ENCODE measurements at places on chromosomes 5 and 9.

- no peaks in the 10 kb centered on the region for H3K36me3 ChIP-seq
- H3K4me1 ChIP-seq, result no peaks in the 10 kb centered on the region
- no peak overlapping the region for H3K27ac ChIP-seq
- DNase-seq, result no peak
- H3K4me3 ChIP-seq, result no peak overlapping the region
Measured at GRCh38 chr5:179304466-179304865, 40.8 kb downstream of the ADAMTS2 start.

- H3K27ac ChIP-seq, result no peak overlapping the region
- no peak for DNase-seq
Measured at GRCh38 chr9:38414040-38414723, 10.1 kb downstream of the IGFBPL1 start.

DNA sequence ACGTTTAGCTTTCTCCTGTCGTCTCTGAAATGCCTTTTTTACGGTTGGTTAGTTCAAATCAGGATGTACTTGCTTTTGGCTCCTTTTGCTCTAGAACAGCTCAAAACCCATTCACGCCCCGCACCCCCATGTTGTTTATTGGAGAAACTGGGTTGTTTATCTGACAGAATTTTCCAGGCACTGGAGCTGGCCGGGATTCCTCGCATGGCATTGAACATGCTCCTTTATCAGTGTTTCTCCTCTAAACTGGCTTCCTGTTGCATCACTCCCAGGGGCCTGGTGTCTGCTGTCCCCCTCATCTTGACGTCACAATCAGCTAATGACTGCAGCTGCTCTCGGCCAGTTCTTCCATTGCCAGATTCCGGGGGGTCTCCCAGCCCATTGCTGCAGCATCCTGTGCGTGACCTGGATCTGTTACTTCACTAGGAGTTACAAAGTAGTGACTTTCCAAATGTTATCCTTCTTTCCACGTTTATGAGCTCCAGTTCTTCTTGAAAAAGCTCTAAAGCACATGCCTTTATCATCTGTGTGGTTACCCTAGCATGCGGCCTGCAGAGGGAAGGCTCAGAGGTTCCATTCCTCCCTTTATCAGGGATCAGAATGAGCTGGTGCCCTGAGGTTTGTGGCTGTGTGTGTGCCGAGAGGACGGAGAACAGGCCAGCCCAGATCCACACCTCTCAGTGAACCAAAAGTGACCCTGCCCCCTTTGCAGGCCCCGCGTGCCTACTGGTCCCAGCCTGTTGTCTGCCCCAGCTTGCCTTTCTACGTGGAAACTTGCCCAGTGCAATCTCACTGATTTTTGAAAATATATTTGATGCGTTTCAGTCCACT, 27.5 kb downstream of the FAM163B start:
- no peaks in the 10 kb centered on the region for H3K4me1 ChIP-seq
- H3K36me3 ChIP-seq, result no peaks in the 10 kb centered on the region
- H3K27me3 ChIP-seq, result peaks cover 42% of the 10 kb centered on the region
- no peak overlapping the region for H3K4me3 ChIP-seq

- no peak for DNase-seq
- no peaks in the 10 kb centered on the region for H3K36me3 ChIP-seq
- no peaks in the 10 kb centered on the region for H3K4me1 ChIP-seq
- no peak overlapping the region for H3K4me3 ChIP-seq
- H3K27ac ChIP-seq, result no peak overlapping the region
- H3K27me3 ChIP-seq, result no peaks in the 10 kb centered on the region
Measured at GRCh38 chr9:27065288-27065687, 43.7 kb upstream of the TEK start.

- H3K4me3 ChIP-seq, result no peak overlapping the region
- H3K27ac ChIP-seq, result no peak overlapping the region
- H3K4me1 ChIP-seq, result peaks cover 3% of the 10 kb centered on the region
- peaks cover 16% of the 10 kb centered on the region for H3K36me3 ChIP-seq
- no peaks in the 10 kb centered on the region for H3K27me3 ChIP-seq
Measured at GRCh38 chr9:132894346-132894745, 15.6 kb downstream of the SPACA9 start.

DNA sequence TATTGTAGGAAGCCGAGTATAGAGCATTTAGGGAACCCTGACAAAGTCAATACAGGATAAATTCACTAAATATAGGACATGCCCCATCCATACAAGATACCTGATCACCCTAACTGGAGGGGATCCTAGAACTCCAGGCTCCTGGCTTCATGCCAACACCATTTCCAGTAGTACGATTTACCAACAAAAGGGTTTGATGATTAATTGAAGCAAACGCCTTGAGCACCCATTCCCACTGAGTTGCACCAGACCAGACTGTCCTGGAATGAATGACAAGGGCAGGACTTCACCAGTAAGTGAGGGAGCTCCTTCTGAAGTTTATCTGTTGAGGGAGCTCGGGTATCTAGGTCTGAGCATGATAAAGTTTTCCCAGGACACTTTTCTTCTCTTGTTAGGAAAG, 327.2 kb upstream of the MSX2 start:
- H3K36me3 ChIP-seq, result no peaks in the 10 kb centered on the region
- no peak overlapping the region for H3K27ac ChIP-seq
- H3K4me1 ChIP-seq, result no peaks in the 10 kb centered on the region

DNA sequence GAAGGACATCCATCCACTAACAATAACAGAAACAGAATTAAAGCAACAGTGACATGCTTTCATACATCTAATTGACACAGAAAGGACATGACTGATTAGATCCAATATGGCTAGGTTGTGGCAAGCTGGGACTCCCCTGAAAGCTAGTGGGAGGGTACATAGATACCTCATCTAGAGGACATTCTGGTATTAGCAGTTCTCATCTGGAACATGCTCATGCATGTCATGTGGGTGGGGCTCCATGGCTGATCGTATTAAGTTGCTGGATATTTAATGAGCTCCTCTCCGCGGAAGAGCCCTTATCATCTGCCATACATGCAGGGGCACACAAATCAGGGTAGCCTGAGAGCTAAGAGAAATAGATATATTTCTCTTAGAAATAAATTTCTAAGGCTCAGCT, 358.9 kb downstream of the ICE1 start:
- H3K27me3 ChIP-seq, result no peaks in the 10 kb centered on the region
- H3K4me3 ChIP-seq, result no peak overlapping the region
- no peaks in the 10 kb centered on the region for H3K36me3 ChIP-seq
- H3K27ac ChIP-seq, result no peak overlapping the region

- H3K27me3 ChIP-seq, result no peaks in the 10 kb centered on the region
- no peak overlapping the region for H3K27ac ChIP-seq
- no peak overlapping the region for H3K4me3 ChIP-seq
Measured at GRCh38 chr5:165360366-165360765, 1854.9 kb downstream of the MAT2B start.

DNA sequence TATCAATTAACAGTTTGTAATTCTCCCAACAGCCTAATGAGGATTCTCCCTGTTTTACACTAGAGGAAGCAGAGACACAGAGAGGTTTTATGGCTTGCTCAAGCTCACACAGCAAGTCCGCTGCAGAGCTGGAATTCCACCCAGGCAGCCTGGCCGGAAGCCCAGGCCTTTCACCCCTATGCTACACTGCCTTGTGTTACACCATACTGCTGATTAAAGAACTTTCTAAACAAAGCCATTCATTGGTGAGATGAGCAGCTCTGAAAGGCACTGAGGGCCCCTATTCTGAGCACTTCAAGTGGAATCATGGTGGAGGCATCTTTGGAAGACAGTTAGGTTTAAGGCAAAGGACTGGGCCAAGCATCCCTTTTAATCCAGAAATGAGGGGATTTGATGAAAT, 14.7 kb upstream of the LARP1 start:
- DNase-seq, result no peak
- no peak overlapping the region for H3K4me3 ChIP-seq
- no peaks in the 10 kb centered on the region for H3K4me1 ChIP-seq
- no peak overlapping the region for H3K27ac ChIP-seq

DNA sequence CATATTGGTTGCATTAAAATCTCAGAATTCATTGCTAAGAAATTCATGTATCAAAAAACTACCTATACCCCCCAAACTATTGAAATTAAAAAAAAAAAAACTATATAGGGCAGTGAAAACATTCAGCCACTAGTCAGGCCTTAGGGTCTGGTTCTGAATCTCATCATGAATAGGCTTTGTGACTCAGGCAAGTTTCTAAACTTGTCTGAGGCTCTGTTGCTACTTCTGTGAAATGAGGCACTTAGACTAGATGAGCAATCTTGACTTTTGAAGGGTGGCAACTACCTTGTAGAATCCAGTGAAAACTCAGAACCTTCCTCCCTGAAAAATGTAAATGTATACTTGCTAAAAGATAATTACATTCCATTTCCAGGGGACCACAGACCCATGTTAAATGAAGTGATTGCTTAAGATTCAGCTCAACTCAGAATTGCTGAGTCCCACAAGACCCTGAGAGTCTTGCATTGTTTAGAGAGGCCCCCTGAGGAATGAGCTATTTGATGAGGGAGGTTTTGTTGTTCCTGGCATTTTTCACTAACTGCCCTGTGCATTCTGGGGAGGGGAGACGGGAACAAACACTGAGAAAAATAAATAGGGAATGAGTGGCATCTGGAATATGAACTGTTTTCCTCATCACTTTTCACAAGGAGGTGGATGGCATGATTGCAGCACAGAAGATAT, 29.5 kb downstream of the RAI14 start:
- H3K4me3 ChIP-seq, result no peak overlapping the region
- H3K4me1 ChIP-seq, result no peaks in the 10 kb centered on the region
- H3K27ac ChIP-seq, result no peak overlapping the region
- H3K27me3 ChIP-seq, result peaks cover 6% of the 10 kb centered on the region

DNA sequence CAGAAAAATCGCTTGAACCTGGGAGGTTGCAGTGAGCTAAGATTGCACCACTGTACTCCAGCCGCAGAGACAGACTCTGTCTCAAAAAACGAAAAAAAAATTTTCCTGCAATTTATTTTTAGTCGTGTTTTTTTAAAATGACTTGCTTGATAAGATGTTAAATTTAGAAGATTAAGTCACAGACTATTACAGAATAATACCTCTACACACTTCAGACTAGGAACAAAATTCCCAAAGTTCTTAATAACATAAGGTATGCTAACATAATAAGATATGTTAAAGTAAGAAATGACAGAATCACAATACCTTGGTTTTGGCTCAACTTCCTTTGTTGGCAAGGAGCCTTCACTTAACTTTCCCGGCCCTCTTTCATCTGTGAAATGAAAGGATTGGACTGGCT, 59.5 kb upstream of the NPR3 start:
- DNase-seq, result no peak
- no peak overlapping the region for H3K4me3 ChIP-seq
- H3K27ac ChIP-seq, result no peak overlapping the region
- H3K36me3 ChIP-seq, result no peaks in the 10 kb centered on the region
- no peaks in the 10 kb centered on the region for H3K27me3 ChIP-seq

DNA sequence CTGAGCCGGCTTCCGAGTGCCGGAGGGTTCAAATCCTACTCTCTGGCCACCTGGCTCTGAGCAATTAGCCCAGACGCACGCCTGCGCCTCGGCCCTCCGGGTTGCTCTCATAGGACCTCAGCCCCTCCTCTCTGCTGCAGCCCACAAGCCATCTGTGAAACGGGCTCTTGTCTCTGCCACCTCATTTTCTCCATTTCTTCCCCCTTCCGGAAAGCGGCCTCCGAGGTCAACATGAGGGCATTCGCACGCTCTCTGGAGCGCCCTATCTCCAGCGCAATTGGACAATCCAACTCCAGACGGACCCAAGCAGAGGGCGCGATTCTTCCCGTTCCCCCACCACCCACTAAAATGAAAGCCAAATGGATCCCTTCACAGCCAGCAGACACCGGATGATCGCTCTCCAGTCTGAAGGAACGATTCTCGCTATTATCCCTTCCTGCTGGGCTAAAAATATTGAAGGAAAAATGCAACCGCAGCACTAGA, 41.5 kb downstream of the VAV2 start:
- no peaks in the 10 kb centered on the region for H3K27me3 ChIP-seq
- no peak overlapping the region for H3K4me3 ChIP-seq
- no peak overlapping the region for H3K27ac ChIP-seq
- DNase-seq, result no peak
- no peaks in the 10 kb centered on the region for H3K36me3 ChIP-seq

DNA sequence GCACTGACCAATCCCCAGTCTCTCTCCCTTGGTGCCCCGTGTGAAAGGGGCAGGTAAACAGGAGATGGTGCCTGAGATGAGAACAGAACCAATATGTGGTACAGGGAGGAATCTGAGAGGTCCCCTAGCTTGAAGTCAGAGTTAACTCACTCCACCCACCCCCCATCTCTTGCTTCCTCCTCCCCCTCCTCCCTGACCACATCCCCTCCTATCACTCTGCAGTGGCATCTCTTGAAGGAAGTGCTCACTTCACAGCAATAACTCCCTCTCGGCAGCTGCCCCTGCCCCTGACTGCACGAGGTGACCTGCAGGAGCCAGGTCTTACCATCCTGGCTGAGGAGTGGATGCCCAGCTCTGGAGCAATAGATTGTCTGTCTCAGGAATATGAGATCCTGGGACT, 224.0 kb downstream of the GAS1 start:
- no peaks in the 10 kb centered on the region for H3K36me3 ChIP-seq
- no peak overlapping the region for H3K4me3 ChIP-seq
- H3K27me3 ChIP-seq, result no peaks in the 10 kb centered on the region
- H3K27ac ChIP-seq, result no peak overlapping the region
- peak; percentile 20 for DNase-seq
- peaks cover 5% of the 10 kb centered on the region for H3K4me1 ChIP-seq

- H3K4me1 ChIP-seq, result no peaks in the 10 kb centered on the region
- DNase-seq, result no peak
- H3K36me3 ChIP-seq, result no peaks in the 10 kb centered on the region
- no peak overlapping the region for H3K27ac ChIP-seq
- no peaks in the 10 kb centered on the region for H3K27me3 ChIP-seq
- H3K4me3 ChIP-seq, result no peak overlapping the region
Measured at GRCh38 chr9:17926246-17926645, 347.4 kb downstream of the SH3GL2 start.

- no peak overlapping the region for H3K27ac ChIP-seq
- no peak overlapping the region for H3K4me3 ChIP-seq
- DNase-seq, result no peak
- no peaks in the 10 kb centered on the region for H3K36me3 ChIP-seq
- H3K27me3 ChIP-seq, result peaks cover 11% of the 10 kb centered on the region
- H3K4me1 ChIP-seq, result no peaks in the 10 kb centered on the region
Measured at GRCh38 chr9:69951411-69951810, 92.2 kb upstream of the MAMDC2 start.

Measured in activated CD8-positive, alpha-beta T cell treated with anti-CD3 and anti-CD28 coated beads, Interleukin-2, amount 10 ng/mL, durations not matched to agents 7 days and 5 days (primary cell).